Activated CD4-positive, CD25-positive, alpha-beta regulatory T cell (primary cell): ENCODE measurements at places on chromosomes 4 and X.
A peak's percentile ranks its signal among the peaks of the same experiment; 100 is the strongest.

GRCh38 chr4:74056858-74057562, 18.5 kb upstream of the CXCL3 start:
- DNase-seq: no peak

DNA sequence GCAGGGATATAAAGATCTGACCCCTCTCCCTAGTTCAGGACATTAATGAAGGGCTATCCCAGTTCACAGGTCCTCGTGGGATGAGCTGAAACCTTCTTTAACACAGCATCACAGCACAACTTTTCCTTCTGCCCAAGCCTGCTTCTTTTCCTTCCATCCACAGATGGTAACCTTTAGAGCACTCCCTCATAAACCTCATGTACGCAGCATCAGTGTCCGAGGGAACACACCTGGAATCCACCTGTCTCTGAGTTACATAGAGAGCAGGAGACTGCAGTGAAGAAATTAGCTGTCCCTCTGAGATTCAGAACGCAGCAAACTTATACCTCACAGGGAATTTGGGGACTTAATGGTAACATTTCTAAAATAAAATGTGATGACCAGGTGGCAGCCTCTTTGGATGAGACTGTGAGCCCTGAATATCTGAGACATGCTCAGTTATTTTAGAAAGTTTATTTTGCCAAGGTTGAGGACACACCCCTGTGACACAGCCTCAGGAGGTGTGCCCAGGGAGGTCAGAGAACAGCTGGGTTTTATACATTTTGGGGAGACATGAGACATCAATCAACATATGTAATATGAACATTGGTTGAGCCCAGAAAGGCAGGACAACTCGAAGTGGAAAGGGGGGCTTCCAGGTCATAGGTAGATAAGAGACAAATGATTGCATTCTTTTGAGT, 73.8 kb upstream of the PACRGL start:
- DNase-seq: no peak

DNA sequence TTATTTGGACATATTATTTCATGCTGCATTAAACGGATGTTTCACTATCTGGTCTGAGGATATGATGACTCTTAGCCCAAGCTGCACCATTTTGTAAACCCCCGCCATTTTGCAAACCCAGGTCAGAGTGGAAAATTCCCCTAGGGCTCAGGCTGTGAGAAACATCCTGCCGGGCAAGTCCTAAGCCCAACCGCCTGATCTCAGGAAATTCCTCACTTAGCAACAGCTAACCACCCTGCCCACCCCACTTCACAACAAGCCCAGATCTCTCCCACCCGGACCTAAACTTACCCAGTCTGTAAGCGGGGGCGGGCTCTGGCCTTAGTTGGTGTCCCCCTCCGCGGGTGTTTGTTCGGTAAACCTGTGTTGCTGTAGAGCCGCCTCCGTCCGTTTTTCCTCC, 2747.1 kb downstream of the PCDH7 start:
- no peak for DNase-seq

- peak; percentile 81 for DNase-seq
These were observed 580 bp upstream of the MMGT1 start for GRCh38 chrX:135974279-135974856.
